ENCODE measurements at places on chromosomes 5 and 9. TPM values are rescaled to one million over a fixed set of nuclear protein-coding genes. Genes with fewer than 3 reads are reported as not detected.

GRCh38 chr5:652773-653350 is 40.3 kb downstream of the TPPP start:
- peak; percentile 35 for DNase-seq

The GLDC gene
- 101 TPM for total RNA-seq

GRCh38 chr9:127574072-127574993 is 37.7 kb upstream of the STXBP1 start:
- no peak for DNase-seq

DNA sequence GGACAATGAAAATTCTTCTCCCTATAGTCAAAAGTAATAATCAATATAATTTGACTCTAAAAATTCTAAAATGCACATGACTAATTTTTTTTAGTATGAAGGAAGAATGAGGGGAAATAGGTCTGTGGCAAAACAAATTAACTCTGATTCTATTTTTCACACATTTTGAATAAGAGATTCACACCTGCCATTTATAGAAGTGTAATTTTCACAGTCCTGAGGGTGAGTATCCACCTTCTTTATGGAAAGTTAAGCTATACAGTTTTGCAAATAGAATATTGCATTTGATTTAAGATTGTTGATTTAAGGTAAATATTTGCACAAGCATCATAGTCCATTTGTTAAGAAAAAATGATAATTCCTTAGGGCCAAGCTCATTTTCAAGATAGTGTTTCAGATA is 417.7 kb downstream of the CHSY3 start:
- no peak for DNase-seq

The PCA3 gene
- total RNA-seq: not detected

The COL23A1 gene
- 5.9 TPM for total RNA-seq

- no peak for DNase-seq
Observed at GRCh38 chr9:133476941-133477340, 2.0 kb downstream of the SLC2A6 start.

DNA sequence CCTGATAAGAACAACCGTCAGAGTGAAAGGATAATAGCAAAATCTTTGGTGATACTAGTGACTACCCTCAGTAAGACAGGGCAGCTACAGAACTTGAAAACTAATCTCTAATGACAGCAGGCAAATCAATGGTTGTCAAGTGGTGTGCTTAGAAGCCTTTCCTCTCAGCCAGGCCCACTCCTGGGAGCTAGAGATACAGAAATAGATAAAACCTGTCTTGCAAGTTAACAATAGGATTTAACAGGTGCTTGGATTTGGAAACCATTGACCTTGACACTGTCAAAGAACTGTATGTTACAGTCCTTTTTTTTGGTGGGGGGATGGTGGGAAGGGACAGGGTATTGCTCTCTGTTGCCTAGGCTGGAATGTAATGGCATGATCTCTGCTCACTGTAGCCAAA is 118.6 kb downstream of the BASP1 start:
- no peak for DNase-seq

The CERCAM gene
- 3.1 TPM for total RNA-seq

The ANKS6 gene
- total RNA-seq: 61.2 TPM

DNA sequence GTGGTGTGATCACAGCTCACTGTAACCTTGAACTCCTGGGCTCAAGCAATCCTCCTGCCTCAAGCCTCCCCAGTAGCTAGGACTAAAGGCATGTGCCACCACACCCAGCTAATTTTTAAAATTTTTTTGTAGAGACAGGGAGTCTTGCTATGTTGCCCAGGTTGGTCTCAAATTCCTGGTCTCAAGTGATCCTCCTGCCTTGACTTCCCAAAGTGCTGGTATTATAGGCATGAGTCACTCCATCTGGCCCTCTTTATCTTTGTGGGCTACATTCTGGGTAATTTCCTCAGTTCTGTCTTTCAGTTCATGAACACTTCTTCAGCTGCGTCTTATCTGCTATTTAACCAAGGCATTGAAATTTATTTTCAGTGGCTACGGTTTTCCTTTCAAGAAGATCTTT is 196.6 kb upstream of the IER5L start:
- DNase-seq: no peak

The PCDHA5 gene
- 0.76 TPM for total RNA-seq

The SHOC1 gene
- total RNA-seq: not detected

DNA sequence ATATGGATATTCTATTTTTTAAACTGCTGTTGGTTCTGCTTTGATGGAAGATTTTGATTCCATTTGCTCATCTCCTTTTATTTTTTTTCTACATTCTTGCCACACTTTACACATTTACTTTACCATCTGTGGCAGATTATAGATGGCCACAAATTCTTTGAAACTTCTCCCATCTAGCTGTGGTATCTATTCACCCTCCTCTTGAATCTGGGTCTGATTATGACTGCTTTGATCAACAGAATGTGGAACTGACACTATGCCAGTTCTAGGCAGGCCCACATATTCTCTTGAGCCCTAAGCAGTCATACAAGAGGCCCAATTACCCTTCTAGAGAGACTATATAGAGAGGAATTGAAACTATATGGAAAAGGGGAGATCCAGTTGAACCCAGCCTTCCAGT is 439.0 kb upstream of the PTGER4 start:
- no peak for DNase-seq

DNA sequence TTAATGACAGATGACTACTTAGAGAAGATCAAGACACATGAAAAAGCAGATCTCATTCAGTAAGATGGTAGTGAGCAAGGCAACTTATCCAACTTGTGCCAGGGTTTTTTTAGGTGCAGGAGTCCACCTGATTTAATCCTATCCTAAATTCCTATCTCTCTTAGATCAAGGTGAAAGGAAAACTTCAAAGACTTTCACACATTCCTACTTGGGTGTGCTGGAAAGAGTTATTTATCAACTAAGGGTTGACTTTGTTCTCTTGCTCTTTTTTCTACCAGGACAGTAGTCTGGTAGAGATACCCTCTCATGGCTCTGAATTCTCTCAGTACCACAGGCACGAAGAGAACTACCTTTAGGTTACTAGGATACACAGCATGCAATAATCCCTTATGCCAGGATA is 18.2 kb downstream of the TUT7 start:
- no peak for DNase-seq

- DNase-seq: no peak
Observed at GRCh38 chr5:156641686-156642085, 208.4 kb upstream of the PPP1R2B start.

GRCh38 chr5:83891261-83891660 is 170.6 kb upstream of the HAPLN1 start:
- DNase-seq: no peak

The SLC4A9 gene
- total RNA-seq: 0.15 TPM

The SLC6A19 gene
- total RNA-seq: not detected

- no peak for DNase-seq
Observed at GRCh38 chr5:62649476-62650113, 71.0 kb downstream of the LRRC70 start.

The REEP2 gene
- total RNA-seq: 40.2 TPM

The TAS2R1 gene
- total RNA-seq: not detected

- no peak for DNase-seq
Observed at GRCh38 chr9:95940265-95940664, 64.8 kb downstream of the ERCC6L2 start.

- no peak for DNase-seq
Observed at GRCh38 chr9:115930472-115930871, 223.1 kb upstream of the PAPPA start.

- no peak for DNase-seq
Observed at GRCh38 chr9:4126184-4126865, 173.5 kb downstream of the GLIS3 start.

DNA sequence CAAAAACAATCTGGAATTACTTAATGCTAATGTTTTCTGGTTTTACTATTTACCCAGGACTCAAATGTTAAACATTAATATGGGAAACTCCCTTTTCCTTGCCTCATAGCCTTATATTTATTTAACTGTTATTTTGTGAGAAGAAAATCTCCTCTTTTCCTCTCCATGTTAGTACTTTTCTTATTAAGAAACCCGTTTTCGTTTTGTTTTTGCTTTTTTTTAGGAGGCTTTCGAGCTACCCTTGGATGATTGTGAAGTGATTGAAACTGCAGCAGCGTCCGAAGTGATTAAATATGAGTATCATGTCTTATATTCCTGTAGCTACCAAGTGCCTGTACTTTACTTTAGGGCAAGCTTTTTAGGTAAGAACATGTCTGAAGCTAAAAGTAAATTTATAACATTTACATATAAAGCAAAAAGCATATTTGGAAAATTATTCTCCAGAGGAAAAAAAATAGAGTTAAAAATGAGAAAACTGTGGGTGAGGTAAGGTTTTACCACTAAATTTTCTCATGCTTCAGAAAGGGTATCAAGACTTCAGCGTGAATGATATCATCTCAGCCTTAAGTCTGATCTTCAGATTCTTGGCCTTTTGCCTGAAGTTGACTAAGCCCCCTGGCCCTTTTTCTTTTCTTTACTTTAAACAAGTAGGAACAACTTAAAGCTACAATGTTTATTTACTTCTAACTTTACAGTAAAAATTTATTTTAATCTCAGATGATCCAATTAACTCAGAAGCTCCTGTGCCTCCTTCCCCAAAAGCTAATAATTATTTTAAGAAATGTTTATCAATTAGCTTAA is 113.8 kb downstream of the RPS23 start:
- DNase-seq: no peak

The PCDHB5 gene
- 2.8 TPM for total RNA-seq

DNA sequence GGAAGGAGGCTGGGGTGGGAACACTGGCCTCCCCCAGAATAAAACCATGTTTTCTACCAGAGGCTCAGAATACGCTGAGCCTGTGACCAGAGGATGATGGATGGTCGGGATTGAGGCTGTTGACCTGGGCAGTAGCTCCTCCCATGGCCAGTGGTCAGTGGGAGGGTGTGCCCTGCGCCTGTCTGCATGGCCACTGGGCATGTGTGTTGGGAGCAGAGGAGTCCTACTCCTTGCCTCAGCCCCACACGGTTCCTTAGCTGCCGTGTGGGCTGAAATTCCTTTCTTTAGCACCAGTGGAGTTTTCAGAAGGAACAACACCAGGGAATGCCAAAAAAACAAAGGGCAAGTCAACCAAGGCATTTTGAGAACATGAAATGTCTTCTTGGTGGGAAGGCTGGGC is 8.5 kb upstream of the RMND5B start:
- DNase-seq: no peak

GRCh38 chr5:57324861-57325260 is 151.0 kb downstream of the GPBP1 start:
- DNase-seq: no peak

GRCh38 chr9:129405089-129405826 is 215.6 kb downstream of the C9orf50 start:
- DNase-seq: no peak

- no peak for DNase-seq
Observed at GRCh38 chr5:32779754-32780415, 68.8 kb downstream of the NPR3 start.

- no peak for DNase-seq
Observed at GRCh38 chr5:26236936-26237335, 801.5 kb downstream of the CDH9 start.

DNA sequence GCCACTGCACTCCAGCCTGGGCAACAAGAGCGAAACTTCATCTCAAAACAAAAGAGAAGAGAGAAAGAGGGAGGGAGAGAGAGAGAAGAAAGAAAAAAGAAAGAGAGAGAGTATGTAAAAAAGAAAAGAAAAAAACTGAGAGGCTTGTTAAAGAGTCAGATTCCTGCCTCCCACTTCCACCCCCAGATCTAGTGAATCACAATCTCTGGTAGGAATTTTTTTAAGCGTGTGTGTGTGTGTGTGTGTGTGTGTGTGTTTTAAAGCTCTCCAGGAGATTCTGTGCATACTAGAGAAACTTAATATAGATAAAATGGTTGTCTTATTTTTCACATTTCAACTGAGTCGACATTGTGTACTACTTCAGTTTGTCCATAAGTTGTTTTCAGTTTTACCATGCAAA is 32.0 kb downstream of the SAR1B start:
- DNase-seq: no peak

DNA sequence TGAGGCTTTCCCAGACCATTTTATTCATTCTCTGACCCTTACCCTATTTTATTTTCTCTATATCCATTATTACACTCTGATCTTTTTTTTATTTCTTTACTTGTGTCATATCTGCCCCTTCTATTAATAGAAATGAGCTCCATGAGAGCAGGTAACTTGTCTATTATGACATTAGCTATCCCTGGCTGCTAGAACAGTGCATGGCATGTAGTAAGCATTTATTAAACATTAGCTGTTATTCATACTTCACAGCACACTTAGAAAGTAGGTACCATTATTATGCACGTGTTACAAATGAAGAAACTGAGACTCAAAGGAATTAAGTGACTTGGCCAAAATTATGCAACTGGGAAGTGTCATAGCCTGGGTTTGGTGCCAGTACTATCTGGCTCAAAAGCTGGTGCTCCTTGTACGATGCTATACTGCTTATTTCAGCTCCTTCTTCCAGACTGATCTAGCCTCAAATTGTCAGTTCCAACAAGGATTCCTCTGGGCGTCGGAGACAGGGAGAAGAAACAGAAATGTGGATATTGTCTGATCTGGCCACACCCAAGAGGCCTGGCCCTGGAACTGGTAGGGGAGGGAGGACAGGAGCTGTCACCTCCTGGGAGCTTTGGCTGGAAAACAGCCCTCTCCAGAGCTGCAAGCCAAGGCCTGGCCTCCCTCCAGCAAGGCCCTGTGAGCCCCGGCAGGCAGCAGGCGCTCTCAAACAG is 10.8 kb upstream of the NIPAL4 start:
- DNase-seq: peak; percentile 22

The MYMK gene
- not detected for total RNA-seq

GRCh38 chr9:136228107-136228875 is 17.3 kb downstream of the QSOX2 start:
- no peak for DNase-seq

- peak; percentile 31 for DNase-seq
Observed at GRCh38 chr5:170144286-170145023, 38.8 kb downstream of the FOXI1 start.

The PAXX gene
- 40.8 TPM for total RNA-seq

GRCh38 chr9:118686959-118687358 is 682.3 kb downstream of the BRINP1 start:
- no peak for DNase-seq

GRCh38 chr5:98535901-98536300 is 237.6 kb upstream of the RGMB start:
- DNase-seq: no peak

- DNase-seq: no peak
Observed at GRCh38 chr5:150192462-150192861, 2.6 kb downstream of the SLC6A7 start.

Data from H1 (cell line).